ENCODE measurements at places on chromosomes 5 and 9. TPM values are rescaled to one million over a fixed set of nuclear protein-coding genes. Genes with fewer than 3 reads are reported as not detected.

Gene ACTL7B
- not detected for total RNA-seq

Gene GLRA1
- total RNA-seq, result not detected

Gene NKD2
- under 0.01 TPM for total RNA-seq

Gene LURAP1L
- total RNA-seq, result 87.6 TPM

Gene MLANA
- not detected for total RNA-seq

Gene TYRP1
- 0.17 TPM for total RNA-seq

Gene PCDHB3
- 0.77 TPM for total RNA-seq

Gene GAS1
- 7.4 TPM for total RNA-seq

Gene FBP1
- total RNA-seq, result not detected

Data from fibroblast of lung (primary cell).